ENCODE measurements at places on chromosomes 7 and 10.
A peak's percentile ranks its signal among the peaks of the same experiment; 100 is the strongest.

DNA sequence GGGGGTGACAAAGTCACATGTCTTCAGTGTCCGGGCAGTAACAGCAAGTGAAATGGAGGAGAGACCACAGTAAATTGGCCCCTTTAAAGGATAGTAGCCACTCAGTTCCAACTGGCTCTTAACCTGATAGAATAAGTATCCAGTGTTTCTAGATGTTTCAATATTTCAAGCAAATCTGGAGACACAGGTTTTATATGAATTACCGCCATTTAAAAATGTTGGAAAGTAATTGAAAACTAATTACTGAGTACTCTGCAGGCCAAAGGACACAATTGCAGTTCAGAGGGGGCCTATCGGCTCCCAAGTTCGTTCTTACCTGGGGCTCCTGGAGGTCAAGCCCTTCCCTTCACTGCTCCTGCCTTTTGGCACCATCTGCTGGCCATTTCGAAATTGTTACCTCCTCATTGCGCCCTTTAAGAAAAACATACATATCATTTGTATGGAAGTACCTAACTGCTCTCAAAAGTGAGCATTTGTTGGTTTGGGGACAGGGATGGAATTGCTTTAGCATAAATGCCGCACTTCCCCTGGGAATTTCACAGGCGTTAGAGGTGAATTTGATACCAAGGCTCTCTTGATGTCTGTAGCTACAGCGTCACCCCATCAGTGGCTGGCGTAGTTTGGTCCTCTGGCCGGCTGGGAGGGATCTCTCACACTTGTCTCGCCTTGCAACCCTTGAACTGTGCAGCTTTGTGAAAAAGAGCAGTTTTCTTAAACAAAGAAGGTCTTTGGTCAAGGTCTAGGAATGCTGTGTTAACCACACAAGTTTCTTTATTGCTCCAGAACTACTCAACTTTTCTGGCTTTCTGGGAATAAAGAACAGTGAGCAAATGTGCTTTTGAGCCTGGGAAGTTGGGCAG lies 220.0 kb downstream of the ARHGAP21 start:
- DNase-seq: peak; percentile 68

- peak; percentile 68 for DNase-seq
Observed at GRCh38 chr7:15720849-15721471, 34.5 kb upstream of the MEOX2 start.

DNA sequence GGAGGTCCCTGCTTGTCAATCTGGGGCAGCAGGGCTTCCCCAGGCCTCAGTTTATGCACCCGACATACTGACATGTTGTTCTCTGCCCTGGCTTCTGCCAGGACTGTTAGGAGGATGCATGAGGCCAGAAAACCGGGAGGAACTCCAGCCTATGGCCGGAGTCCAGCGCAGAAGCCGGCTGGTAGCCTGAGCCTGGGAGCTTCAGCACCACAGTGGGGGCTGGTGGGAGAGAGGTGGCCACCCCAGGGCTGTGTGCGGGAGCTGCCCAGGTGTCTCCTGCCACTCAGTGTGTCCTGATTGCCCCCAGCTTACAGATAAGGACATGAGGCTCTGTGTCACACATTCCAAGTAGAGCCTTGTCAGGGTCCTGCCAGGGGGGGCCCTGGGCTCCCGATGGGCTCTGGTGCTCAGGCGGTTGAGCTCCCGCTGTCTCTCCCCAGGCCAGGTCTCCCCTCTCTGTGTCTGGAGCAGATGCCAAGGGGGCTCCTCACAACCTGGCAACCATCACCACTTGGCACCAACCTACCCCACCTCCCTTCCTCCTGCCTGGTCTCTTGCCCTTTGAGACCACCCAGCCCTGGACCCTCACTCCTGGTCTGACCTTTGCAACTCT lies 32.3 kb downstream of the PPIF start:
- no peak for DNase-seq

DNA sequence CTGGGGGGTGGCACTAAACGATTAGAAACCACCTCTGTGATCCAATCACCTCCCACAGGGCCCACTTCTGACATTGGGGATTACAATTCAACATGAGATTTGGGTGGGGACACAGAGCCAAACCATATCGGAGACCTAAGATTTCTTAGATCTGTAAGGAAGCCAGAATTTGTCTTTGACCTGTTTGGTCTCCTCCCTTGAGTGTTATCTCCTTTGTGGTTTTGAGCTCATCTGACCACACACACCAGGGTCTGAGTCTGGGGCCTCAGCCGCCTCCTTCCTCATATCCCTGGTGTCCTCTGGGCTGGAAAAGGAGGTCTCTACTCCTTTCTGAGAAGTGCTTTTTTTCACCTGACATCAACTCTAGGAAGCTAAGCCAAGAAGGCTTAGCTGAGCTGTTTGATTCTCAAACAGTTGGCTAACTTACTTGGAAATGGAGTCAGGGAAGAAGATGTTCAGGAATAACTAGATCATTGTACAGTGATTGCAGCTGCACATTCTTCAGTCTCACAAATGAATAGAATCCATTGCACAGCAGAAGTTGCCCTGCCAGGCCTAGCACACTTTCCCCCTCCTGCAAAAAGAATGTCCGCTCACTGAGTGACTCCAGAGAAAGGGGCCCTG lies 167.4 kb downstream of the ARHGAP21 start:
- DNase-seq: peak; percentile 71

GRCh38 chr10:50439187-50439586 lies 184.6 kb downstream of the SGMS1 start:
- no peak for DNase-seq

DNA sequence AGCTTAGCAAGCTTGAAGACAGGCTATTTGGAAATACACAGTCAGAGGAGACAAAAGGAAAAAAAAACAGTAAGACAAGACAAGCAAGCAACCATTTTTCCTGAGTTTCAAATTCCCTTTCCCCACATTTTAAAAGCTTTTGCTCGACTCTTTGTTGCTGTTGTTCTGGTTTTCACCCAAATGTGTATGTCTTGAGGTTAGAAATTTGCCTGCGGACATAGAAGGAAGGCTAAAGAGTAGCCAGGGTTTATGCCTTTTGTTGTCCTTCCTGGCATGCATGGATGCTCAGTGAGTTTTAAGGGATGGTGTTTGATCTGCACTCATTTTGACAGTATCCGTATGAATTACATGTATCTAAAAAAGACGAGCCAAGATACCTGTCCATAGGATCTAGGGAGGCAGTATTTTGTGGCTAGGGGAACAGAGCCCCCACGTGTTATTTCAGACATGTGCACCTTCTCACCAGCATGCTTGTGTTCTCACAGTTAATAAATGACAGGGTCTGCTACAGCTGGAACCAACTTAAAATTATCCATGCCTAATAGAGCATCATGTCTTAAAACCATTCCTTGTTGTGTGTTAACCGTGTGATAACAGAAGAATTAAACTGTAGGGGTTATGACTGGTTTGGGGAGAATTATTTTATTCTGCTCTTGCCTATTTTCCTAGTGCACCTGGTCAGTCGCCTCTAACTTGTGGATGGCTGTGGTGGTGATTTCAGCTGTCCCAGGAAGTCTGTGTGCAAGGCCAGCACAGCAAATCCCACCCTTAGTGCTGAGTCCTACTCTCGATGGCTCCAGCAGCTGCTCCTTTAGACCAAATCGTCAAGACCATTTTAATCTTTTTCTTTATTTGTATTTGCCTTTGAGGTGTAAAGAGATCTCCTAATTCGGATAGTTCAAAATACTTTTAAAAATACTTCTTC lies 9.1 kb downstream of the WIPF3 start:
- no peak for DNase-seq

Measured in KBM-7 (cell line).